ENCODE measurements at places on chromosomes 13 and 19.
A peak's percentile ranks its signal among the peaks of the same experiment; 100 is the strongest.

DNA sequence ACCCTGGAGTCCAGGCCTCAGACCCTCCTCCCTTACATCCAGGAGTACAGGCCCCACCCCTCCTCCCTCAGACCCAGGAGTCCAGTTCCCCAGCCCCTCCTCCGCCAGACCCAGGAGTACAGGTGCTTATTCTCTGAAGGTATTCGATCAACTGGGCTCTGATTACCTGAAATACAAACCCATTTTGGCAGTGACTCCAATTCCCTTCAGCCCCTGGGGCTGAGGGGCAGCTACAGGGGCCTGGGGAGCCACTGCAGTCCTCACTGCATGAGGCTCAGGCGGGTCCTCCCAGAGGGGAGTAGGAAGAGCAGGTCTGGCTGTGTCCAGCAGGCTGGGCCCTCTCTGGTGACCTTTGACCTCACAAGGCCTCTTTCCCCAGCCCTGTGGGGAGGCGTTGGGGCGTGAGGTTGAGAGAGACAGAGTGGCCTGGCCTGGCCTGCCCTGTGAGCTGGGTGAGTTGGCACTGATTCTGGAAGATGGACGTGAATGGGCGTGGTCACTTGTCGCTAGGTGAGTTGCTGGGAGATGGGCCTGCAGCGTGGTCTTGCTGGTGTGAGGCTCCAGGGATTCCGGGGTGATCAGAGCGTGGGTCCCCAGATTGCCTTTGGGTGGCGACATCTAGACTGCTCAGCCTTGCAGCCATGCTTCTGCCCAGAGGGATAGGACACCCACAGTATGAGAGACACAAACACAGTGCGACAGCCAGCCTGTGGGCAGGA is 3.1 kb downstream of the BCAT2 start:
- no peak for DNase-seq

DNA sequence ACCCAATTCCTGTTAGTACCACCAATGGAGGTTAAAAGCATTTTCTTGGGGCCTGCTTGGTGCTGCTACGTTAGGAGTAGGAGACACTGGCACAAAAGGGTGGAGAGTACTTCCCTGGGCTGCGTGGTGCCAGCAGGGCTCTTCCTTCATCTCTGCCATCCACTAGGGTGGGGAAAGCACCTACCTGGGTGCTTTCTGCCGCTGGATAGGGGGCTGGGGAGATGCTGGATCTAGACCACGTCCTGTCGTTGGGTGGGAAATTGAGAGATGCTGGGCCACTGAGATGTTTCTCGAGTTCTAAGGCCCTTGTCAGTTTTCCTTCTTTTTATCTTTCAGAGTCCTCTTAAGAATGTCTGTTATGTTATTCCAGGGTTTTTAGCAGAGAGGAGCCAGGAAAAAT is 6.7 kb upstream of the FCGBP start:
- DNase-seq = no peak

DNA sequence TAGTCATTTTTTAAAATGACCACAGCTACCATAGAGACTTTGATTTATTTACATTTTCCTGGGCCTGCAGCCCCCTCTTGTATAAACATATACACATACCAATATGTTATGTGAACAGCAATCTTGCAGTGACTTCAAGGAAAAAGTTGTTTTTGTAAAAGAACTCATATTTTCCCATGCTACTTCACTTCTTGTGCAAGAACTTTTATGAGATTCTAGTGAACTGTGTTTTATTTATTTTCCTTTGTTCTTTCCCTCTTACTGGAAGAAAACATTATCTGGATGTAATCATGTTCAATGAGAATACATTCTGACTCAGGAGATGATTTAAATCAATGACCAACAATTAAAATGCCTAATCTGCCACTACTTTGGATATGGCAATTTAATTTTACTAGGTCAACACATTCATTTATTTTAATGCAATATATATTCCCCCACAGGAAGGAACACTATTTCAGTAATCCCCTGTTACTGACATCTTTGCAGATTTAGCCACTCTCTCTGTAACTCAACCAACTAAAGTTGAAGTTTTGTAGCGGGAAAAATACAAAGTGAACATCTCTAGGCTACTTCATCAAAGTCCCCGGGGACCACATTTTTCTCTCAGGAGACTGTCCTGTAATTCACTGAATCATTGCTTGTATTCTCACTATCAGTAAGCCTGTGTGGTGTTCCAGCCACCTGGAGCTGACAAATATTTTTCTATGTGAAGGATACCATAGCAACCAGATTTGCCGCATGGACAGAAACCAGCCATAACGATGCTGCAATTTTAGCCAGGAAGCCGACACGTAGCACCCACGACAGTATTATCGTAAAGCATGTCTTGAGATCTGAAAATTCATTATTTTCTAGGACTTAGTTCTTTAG is 90.5 kb downstream of the STARD13 start:
- DNase-seq = peak; percentile 82

DNA sequence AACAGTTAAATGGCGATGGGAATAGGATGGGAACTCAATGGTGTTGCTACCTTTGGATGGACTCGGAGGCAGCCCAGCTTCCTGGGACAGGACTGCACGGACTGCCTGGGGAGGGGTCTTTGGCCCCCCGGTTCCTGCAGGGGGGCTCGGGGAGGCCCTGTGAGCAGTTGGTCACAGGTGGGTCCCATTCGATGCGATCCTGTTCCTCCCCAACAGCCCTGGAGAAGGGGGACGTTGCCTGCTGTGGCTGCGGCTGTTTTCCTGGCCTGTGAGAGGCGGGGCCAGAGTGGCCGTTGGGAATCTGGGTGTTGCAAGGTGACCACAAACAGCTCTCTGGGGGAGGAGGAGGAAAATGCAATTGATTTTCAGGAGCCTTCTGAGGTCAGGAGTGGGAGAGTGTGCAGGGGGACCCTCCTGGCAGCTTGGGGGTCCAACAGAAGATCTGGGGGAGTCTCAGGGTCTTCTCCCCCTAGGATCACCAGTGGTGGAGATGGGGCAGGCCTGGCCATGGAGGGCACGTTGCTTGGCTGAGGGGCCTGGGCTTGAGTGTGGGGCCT is 1.9 kb upstream of the PLPPR3 start:
- DNase-seq = no peak

- no peak for DNase-seq
Measured at GRCh38 chr19:28644169-28644775, 568.7 kb downstream of the UQCRFS1 start.
